ENCODE measurements at places on chromosomes 13 and 19. TPM values are rescaled to one million over a fixed set of nuclear protein-coding genes. Genes with fewer than 3 reads are reported as not detected.

DNA sequence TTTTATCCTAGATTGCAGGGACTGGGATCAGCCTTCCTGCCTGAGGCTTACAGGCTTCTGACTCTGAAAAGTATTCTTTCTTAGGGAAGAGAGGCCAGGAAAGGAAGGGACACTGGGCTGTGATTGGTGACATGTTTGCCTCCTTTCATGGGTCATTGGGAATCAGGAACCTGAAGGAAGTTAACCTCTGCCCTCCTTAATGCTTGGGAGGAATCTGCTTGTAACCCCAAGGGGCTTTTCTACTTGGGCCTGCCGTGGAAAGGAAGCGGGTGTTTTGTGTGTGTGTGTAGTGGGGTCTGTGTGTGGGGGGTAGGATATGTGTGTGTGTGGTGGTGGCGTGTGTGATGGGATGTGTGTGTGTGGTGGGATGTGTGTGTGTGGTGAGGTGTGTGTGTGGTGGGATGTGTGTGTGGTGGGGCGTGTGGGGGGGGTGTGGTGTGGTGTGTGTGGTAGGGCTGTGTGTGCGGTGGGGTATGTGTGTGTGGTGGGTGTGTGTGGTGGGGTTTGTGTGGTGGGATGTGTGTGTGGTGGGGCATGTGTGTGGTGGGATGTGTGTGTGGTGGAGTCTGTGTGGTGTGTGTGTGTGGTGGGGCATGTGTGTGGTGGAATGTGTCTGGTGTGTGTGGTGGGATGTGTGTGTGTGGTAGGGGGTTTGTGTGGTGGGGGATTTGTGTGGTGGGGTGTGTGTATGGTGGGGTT lies 41.3 kb upstream of the NPAS1 start:
- no peaks in the 10 kb centered on the region for H3K36me3 ChIP-seq
- no peaks in the 10 kb centered on the region for H3K27me3 ChIP-seq
- H3K4me1 ChIP-seq = peaks cover 44% of the 10 kb centered on the region
- peak overlapping the region; percentile 74 for H3K27ac ChIP-seq
- no peak overlapping the region for H3K4me3 ChIP-seq

DNA sequence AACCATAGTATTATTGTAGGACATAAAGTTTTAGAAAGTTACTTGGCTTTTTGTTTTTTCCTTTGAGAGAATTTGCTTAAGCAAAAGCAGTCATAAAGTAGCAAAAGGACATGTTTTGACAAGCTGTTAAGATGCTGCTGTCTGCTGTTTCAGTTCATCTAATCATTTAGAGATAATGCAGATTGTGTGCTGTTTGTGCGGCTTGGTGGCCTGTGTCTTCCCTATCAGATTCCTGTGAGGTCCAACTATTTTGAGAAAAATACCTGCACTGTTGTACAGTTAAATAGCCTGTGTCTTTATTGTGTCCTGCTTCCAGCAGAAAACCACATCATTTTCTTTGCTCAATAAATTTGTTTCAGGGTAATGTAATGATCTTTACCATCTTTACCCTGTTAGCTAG lies 20.0 kb downstream of the UCHL3 start:
- H3K4me1 ChIP-seq = no peaks in the 10 kb centered on the region
- no peak overlapping the region for H3K27ac ChIP-seq
- DNase-seq = no peak

GRCh38 chr13:67967031-67967430 lies 736.9 kb upstream of the PCDH9 start:
- H3K27me3 ChIP-seq = no peaks in the 10 kb centered on the region
- H3K36me3 ChIP-seq = no peaks in the 10 kb centered on the region
- H3K4me1 ChIP-seq = no peaks in the 10 kb centered on the region

P2RY11 gene
- total RNA-seq = not detected

C13orf42 gene
- 0.96 TPM for total RNA-seq

GRCh38 chr13:30145709-30146367 lies 161.5 kb downstream of the KATNAL1 start:
- H3K4me3 ChIP-seq = no peak overlapping the region
- H3K27ac ChIP-seq = no peak overlapping the region
- H3K27me3 ChIP-seq = no peaks in the 10 kb centered on the region
- H3K4me1 ChIP-seq = no peaks in the 10 kb centered on the region
- H3K36me3 ChIP-seq = no peaks in the 10 kb centered on the region

GRCh38 chr13:97302611-97303010 lies 80.5 kb downstream of the MBNL2 start:
- H3K36me3 ChIP-seq = no peaks in the 10 kb centered on the region
- no peak for DNase-seq
- H3K4me1 ChIP-seq = peaks cover 3% of the 10 kb centered on the region
- no peak overlapping the region for H3K27ac ChIP-seq
- H3K4me3 ChIP-seq = no peak overlapping the region

GRCh38 chr13:42064966-42065365 lies 16.5 kb downstream of the DGKH start:
- H3K27me3 ChIP-seq = no peaks in the 10 kb centered on the region
- no peak overlapping the region for H3K27ac ChIP-seq
- DNase-seq = no peak
- H3K4me3 ChIP-seq = no peak overlapping the region
- H3K4me1 ChIP-seq = no peaks in the 10 kb centered on the region
- no peaks in the 10 kb centered on the region for H3K36me3 ChIP-seq

CALR3 gene
- 0.09 TPM for total RNA-seq

CLC gene
- not detected for total RNA-seq

IFI30 gene
- 0.62 TPM for total RNA-seq

DNA sequence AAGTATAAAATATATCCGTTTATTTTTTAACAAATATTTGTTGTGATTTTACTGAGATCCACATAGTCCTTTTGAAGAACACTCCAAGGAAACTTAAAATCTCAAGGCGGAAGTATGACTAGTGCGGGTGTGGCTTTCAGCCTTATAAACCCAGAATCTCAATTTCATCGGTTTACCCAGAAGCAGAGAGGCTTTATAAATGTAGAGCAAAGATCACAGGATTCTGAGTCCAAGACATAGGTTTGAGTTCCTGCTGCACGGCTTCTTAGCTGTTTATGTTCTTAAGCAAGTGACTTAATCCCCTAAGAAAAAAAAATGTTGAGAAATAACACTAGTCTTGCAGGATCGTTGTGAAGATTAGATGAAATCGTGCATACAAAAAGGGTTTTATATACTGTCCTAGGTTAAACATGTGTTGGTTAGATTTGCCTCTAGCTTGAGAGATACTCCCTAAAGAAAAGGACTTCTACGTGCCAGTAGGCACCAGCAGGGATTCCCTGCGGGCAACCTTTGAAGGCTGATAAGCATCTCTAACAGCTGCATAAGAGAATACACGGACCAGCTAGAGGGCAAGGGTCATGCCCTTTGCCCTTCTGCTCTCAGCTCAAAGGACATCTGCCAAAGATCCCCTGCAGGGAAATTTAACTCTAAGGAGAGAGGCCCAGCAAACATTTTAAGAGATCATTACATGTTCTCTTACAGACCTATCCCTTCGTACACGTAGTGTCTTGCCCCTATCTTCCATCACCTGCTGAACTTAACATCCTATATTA lies 130.4 kb upstream of the MIR17HG start:
- no peaks in the 10 kb centered on the region for H3K36me3 ChIP-seq
- peak overlapping the region; percentile 99 for H3K27ac ChIP-seq
- no peaks in the 10 kb centered on the region for H3K27me3 ChIP-seq
- DNase-seq = peak; percentile 97

GRCh38 chr19:4362101-4362828 lies 18.9 kb downstream of the MPND start:
- no peak overlapping the region for H3K4me3 ChIP-seq
- H3K27ac ChIP-seq = peak overlapping the region; percentile 74
- H3K36me3 ChIP-seq = no peaks in the 10 kb centered on the region

CADM4 gene
- 7.7 TPM for total RNA-seq

DNA sequence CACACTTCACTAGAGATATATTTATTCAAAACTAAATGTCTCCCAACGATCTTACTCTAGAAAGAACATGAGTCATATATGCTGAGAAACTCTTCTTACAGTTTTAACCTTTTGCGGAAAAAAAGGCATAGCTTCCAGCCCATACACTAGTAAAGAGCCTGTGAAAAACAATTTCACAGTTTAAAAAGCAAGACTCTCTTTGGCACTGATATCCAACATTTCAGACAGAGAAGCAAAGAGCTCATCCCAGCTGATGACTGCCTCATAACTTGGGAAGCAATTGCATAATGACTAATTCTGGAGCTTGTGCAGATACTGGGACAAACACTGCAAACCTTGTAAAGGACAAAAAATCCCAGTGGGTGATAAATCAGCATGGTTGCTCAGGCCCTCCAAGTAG lies 88.0 kb downstream of the ENOX1 start:
- H3K4me3 ChIP-seq = no peak overlapping the region
- no peaks in the 10 kb centered on the region for H3K36me3 ChIP-seq
- no peak for DNase-seq
- no peaks in the 10 kb centered on the region for H3K27me3 ChIP-seq

IPO5 gene
- total RNA-seq = 600 TPM

- H3K4me1 ChIP-seq = no peaks in the 10 kb centered on the region
- H3K4me3 ChIP-seq = no peak overlapping the region
- no peak overlapping the region for H3K27ac ChIP-seq
- H3K36me3 ChIP-seq = no peaks in the 10 kb centered on the region
- no peaks in the 10 kb centered on the region for H3K27me3 ChIP-seq
Measured at GRCh38 chr13:57857945-57858344, 226.4 kb downstream of the PCDH17 start.

- no peak for DNase-seq
- H3K27me3 ChIP-seq = no peaks in the 10 kb centered on the region
- H3K4me1 ChIP-seq = peaks cover 28% of the 10 kb centered on the region
- H3K27ac ChIP-seq = peak overlapping the region; percentile 44
- H3K36me3 ChIP-seq = no peaks in the 10 kb centered on the region
Measured at GRCh38 chr13:59408738-59409137, 755.0 kb downstream of the DIAPH3 start.

GRCh38 chr13:59950266-59950665 lies 213.5 kb downstream of the DIAPH3 start:
- no peaks in the 10 kb centered on the region for H3K36me3 ChIP-seq
- H3K4me1 ChIP-seq = peaks cover 14% of the 10 kb centered on the region
- no peak overlapping the region for H3K27ac ChIP-seq
- no peak overlapping the region for H3K4me3 ChIP-seq

ZNF599 gene
- 12.7 TPM for total RNA-seq

GRCh38 chr13:101452519-101453485 lies at the start of gene ITGBL1:
Gene ITGBL1, plus strand, starts transcription at chr13:101452675. Its CDS starts 159 bp downstream, at chr13:101452834.
- no peaks in the 10 kb centered on the region for H3K27me3 ChIP-seq
- H3K4me1 ChIP-seq = no peaks in the 10 kb centered on the region
- DNase-seq = no peak
- no peak within 1 kb of the TSS for H3K27ac ChIP-seq
- H3K36me3 ChIP-seq = no peaks in the 10 kb centered on the region
- no peak within 1 kb of the TSS for H3K4me3 ChIP-seq

OVOL3 gene
- not detected for total RNA-seq

- H3K27me3 ChIP-seq = no peaks in the 10 kb centered on the region
- no peaks in the 10 kb centered on the region for H3K36me3 ChIP-seq
- no peak overlapping the region for H3K4me3 ChIP-seq
- no peak for DNase-seq
Measured at GRCh38 chr13:101109005-101109404, 307.3 kb downstream of the NALCN start.

Measured in neural progenitor cell (in vitro differentiated cells).